ENCODE measurements at places on chromosomes 5 and 9.

DNA sequence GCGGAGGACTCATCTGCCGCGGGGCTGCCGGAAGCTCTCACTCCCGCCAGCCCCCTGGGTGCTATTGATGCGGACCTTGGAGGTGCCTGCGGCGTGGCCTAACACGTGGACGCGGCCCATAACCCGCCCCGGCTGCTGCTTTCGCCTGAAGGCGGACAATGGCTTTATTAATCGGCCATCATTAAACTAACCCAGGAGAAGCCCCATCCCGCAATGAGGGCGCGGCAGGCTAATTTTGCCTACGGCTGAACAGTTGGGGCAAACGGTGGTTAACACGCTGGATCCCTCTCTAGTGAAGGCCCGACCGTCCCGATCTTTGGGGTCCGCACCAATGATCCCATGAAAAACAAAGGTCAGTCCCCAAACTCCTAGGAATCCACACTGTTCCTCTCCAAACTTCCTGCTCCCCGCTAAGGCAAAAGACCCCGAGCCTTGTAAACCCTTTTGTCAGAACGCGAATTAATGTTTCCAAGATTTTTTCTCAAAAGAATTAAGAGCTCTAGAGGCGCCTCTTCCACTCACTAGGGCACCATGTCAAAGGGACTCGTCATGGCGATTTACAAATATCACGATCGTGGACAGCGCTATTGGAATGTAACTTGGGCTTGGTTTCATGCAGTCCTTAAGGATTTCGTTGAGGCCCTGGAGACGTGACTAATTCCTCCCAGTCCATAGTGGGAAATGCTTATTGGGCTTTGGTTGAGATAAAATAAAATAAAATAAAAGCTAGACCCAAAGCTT, 193.1 kb downstream of the MEF2C start:
- no peak for DNase-seq

DNA sequence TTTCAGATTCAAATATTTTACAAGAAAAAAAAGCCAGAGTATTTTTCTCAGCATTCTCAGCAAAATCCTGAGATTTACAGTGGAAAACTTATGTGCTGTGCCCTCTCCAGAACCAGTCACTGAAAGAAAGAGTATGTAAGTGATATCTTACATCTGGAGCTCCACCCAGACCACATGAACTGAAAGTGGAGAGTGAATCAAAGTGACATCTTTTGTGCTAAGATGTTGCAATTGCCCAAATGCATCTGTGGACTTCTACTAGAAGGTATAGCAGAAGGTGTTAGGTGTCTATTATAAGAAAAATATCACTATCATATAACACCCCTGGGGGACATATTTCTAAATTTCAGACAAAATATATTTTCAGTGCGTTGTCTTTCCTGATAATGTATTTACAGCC, 49.0 kb upstream of the RIC1 start:
- no peak for DNase-seq

DNA sequence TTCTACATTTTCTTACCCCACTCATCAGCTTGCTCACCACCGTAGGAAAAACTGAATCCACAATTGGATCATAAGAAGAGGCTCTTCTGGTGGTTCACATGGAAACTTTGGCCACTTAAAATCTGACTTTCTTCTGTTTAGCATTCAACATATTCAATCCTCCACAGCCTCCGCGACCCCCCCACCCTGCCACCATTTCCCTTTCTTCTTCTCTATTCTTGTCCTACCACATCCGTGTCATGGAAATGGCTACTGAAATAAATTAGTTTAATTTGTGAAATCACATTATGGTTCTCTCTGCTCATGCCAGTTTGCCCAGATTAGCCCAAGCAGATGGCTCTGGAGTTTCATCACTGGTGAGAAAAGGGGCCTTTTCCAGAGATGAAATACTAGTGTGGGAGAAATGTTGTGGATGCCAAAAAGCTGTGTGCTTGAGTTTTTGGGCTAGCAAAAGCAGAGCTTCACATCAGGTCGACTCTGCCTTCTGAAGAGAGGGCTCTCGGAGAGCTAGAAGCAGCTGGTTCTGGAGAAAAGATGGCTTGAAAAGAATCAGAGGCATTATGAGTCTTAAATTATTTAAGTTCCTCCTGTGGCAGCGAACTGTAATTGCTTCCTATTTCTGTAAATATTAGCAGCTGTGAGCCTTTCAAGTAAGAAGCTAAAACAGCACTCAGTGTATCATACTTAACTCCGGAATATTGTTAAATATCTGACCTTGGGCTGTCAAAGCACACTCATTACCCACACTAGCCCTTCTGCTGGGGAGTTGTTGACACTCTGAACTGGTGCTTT, 107.1 kb downstream of the MAT2B start:
- DNase-seq: no peak

GRCh38 chr5:155728857-155729683, 597.9 kb upstream of the SGCD start:
- DNase-seq: no peak

GRCh38 chr5:78811121-78811817, 162.7 kb upstream of the LHFPL2 start:
- no peak for DNase-seq

DNA sequence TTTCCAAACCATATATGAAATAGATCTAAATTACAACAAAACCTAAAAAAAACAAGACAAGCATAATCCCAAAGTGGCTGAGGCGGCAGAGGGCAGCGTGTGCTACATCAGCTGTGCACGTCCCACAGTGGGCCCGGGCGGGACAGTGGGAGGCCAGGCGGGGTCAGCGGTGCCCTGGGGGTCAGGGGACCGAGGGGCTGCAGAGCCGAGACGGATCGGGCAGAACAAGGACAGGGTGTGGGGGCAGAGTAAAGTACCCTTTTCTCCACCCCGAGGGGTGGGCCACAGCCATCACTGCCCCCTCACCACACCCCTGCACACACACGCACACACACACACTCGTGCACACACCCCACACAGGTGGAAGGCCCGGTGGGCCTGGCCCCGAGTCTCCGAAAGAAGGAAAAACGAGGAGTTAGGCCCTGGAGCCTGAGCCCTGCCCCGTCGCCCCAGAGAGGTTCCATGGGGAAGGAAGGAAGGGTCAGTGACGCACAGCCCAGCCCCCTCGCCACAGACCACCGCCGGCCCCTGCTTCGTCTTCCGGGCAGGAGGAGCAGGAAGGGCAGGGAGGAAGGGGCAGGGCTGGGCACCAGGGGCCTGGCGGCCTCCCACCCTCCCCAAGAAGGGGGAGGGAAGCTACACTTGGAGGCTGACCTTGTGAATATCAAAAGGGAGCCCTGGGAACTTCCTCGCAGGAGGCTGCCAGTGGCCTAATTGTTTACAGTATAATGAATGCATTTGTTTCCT, 49.6 kb upstream of the UBAC1 start:
- DNase-seq: no peak

- DNase-seq: no peak
These were observed 95.3 kb downstream of the PRRT1B start for GRCh38 chr9:131640438-131641137.

All from stimulated activated CD4-positive, alpha-beta T cell treated with anti-CD3 and anti-CD28 coated beads, Interleukin-2, amount 100 ng/mL, for 48 hours (primary cell).